ENCODE measurements at places on chromosomes 4 and X. TPM values are rescaled to one million over a fixed set of nuclear protein-coding genes. Genes with fewer than 3 reads are reported as not detected.

GRCh38 chr4:95289028-95289634 lies 259.6 kb downstream of the UNC5C start:
- peak; percentile 26 for DNase-seq
- no peak overlapping the region for H3K27ac ChIP-seq
- H3K36me3 ChIP-seq, result no peaks in the 10 kb centered on the region
- H3K27me3 ChIP-seq, result no peaks in the 10 kb centered on the region
- H3K4me3 ChIP-seq, result no peak overlapping the region

GRCh38 chrX:23822841-23823240 lies 39.9 kb downstream of the SAT1 start:
- no peaks in the 10 kb centered on the region for H3K36me3 ChIP-seq
- H3K4me1 ChIP-seq, result no peaks in the 10 kb centered on the region
- H3K4me3 ChIP-seq, result no peak overlapping the region
- DNase-seq, result no peak

DNA sequence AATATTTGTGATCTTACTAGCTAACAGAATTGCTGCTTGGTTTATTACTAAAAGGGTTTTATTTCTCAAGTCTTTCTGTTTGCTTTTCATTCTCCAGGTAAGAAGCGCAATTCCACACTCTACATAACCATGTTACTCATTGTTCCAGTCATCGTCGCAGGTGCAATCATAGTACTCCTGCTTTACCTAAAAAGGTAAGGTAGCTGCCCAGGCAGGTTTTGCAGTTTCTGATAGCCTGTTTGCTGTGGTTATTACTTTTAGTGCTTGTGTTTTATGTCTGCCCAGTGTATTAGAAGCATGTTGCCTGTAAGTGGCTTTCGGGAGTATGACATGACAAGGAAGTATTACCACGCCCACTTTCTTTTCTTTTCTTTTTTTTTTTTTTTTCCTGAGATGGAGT lies 46.4 kb downstream of the IL13RA1 start:
- no peaks in the 10 kb centered on the region for H3K27me3 ChIP-seq
- no peak overlapping the region for H3K4me3 ChIP-seq
- H3K27ac ChIP-seq, result no peak overlapping the region
- no peaks in the 10 kb centered on the region for H3K36me3 ChIP-seq
- DNase-seq, result no peak

DNA sequence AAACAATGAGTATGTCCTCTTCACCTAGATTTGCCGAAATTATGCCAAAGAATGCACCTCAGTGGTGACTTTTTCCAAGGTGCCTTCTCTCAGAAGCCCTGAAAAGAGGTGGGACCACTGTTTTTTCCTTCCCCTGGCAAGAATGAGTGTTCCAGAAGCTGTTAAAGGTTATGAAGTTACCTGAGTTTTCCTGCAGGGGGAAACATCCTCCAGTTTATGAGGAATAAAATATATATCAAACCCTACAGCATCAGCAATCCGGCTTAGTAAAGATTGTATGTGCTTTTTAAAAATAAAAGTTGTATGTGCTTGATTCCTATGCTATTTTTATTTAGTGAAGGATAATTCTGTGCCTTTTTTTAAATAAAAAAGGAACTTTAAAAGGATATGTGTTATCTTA lies 73.3 kb downstream of the RBM46 start:
- H3K36me3 ChIP-seq, result no peaks in the 10 kb centered on the region
- H3K4me3 ChIP-seq, result no peak overlapping the region
- H3K27ac ChIP-seq, result no peak overlapping the region
- H3K27me3 ChIP-seq, result no peaks in the 10 kb centered on the region
- no peaks in the 10 kb centered on the region for H3K4me1 ChIP-seq

DNA sequence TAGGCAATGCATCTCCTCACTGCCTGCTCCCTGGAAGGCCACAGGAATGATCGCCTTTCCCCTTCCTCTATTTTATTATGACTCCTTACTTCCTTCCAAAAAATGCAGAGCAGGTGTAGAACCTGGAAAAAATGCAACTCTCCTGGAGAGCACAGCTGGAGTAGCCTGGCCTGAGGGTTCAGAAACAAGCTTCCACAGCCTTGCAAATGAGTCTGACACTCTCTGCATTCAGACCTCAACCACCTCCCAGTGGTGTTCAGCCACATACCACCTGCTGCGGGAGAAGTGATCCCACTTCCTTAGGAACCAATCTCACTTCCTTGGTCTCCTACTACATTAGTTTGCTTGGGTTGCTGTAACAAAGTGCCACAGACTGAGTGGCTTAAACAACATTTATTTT lies 368.1 kb upstream of the NOCT start:
- no peak for DNase-seq
- no peak overlapping the region for H3K27ac ChIP-seq
- peaks cover 24% of the 10 kb centered on the region for H3K4me1 ChIP-seq
- no peaks in the 10 kb centered on the region for H3K27me3 ChIP-seq

DNA sequence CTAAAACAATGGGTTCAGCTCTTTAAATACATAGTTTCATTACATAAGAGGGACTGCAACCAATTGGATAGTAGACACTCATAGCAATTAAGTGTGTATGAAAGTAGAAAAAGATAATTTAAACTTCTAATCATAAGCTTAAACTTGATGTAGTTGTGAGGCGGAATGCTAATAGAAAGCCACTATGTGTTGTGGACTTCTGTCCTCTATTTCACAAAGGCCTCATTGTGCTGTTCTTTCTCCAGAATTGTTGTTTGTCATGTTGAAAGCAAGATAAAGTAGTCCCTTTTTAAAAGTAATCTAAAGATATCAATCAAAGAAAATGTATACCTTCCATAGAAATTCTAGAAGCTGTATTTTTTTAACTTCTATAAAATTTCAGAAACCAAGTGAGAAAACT lies 329.4 kb downstream of the KLHL4 start:
- H3K36me3 ChIP-seq, result no peaks in the 10 kb centered on the region
- H3K27me3 ChIP-seq, result no peaks in the 10 kb centered on the region
- peak; percentile 55 for DNase-seq
- no peak overlapping the region for H3K27ac ChIP-seq
- H3K4me3 ChIP-seq, result no peak overlapping the region

- H3K27ac ChIP-seq, result no peak overlapping the region
- H3K4me3 ChIP-seq, result no peak overlapping the region
- no peaks in the 10 kb centered on the region for H3K36me3 ChIP-seq
- DNase-seq, result no peak
- H3K27me3 ChIP-seq, result no peaks in the 10 kb centered on the region
Measured at GRCh38 chrX:121903961-121904360, 856.6 kb downstream of the GLUD2 start.

DNA sequence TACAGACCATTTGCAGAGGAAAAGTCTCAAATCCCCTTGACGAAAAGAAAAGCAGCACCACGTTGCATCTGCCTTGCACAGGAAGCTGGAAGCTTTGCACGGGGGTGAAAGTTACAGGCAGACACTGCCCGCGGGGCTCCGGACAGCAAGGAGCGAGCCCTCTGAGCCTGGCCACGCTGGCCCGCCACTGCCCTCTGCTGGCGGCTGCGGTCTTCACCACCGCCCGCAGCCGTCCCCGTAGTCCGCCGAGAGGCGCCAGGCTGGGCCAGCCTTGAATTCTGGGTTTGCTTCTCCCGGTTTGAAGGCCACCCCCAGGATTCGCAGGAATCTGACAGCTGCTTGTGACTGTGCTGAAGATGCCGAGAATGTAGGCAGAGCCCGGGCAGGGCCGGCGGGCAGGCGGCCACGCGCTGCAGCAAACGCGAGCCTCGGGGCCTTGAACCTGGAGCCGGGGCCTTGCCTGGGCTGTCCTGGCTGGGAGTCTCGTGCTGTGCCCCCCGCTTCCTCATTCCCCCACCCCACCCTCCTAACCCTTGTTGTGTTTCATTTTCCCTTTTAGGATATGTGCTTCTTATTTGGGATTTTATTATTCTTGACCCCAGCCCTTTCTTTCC lies 49.2 kb downstream of the ENPP6 start:
- H3K4me3 ChIP-seq, result peak overlapping the region; percentile 31
- H3K4me1 ChIP-seq, result no peaks in the 10 kb centered on the region
- no peak overlapping the region for H3K27ac ChIP-seq
- DNase-seq, result peak; percentile 96
- H3K36me3 ChIP-seq, result no peaks in the 10 kb centered on the region
- no peaks in the 10 kb centered on the region for H3K27me3 ChIP-seq

DNA sequence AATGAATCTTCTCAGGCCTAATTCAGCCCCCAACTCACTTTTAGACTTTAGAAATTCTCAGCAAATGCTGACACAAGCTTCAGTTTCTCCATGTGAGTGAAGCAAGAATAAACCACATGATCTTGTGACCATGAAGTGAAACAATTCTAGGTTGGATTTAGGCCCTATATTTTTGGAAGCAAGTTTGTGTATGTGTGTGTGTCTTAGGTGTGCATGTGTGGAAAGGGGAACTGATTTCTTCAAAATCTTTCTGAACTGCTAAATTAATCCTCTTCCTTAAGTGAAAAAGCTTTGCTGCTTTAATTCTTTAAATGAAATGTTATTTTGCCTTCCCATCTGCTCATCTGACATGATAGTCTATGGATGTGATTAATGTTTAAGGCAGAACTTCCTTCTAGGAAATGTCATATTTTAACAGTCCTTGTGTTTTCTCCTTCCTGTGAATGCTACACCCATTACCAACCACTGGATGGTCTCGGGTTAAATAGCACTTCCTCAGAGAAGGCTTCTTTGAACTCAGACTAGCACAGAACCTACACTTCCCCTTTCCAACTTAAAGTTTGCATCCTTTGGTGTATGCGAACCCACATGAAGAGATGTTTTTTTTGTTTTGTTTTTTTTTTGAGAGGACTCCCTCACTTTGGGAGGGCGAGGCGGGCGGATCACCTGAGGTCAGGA lies 1.2 kb upstream of the TMEM144 start:
- no peak overlapping the region for H3K4me3 ChIP-seq
- no peaks in the 10 kb centered on the region for H3K27me3 ChIP-seq
- no peaks in the 10 kb centered on the region for H3K36me3 ChIP-seq
- no peak for DNase-seq
- H3K4me1 ChIP-seq, result peaks cover 10% of the 10 kb centered on the region
- no peak overlapping the region for H3K27ac ChIP-seq

- H3K27me3 ChIP-seq, result peaks cover 6% of the 10 kb centered on the region
- no peaks in the 10 kb centered on the region for H3K36me3 ChIP-seq
- peak; percentile 19 for DNase-seq
- H3K27ac ChIP-seq, result no peak overlapping the region
- H3K4me1 ChIP-seq, result peaks cover 8% of the 10 kb centered on the region
Measured at GRCh38 chrX:16469870-16470269, 180.1 kb upstream of the S100G start.

- no peaks in the 10 kb centered on the region for H3K36me3 ChIP-seq
- peak; percentile 50 for DNase-seq
- H3K4me1 ChIP-seq, result no peaks in the 10 kb centered on the region
- H3K4me3 ChIP-seq, result no peak overlapping the region
- H3K27me3 ChIP-seq, result no peaks in the 10 kb centered on the region
Measured at GRCh38 chr4:95522682-95523530, 25.9 kb downstream of the UNC5C start.

DNA sequence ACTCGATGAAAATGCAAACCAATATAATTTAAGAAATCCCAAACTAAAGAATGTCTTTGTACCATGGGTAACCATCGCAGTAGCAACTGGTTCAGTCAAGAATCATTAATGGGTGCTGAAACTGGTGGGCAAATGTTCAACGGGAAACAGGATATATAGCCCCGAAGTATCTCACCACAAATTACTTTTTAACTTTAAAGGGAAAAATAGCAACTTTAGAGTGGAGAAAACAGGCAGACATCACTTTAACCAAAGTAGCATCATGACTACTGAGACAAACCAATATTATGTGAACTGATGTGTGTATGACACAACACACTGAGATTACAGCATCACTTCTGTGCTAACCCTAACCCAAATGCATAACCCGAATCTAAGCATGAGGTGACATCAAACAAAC lies 33.8 kb upstream of the SLAIN2 start:
- no peak overlapping the region for H3K4me3 ChIP-seq
- no peaks in the 10 kb centered on the region for H3K4me1 ChIP-seq
- no peak overlapping the region for H3K27ac ChIP-seq
- H3K36me3 ChIP-seq, result no peaks in the 10 kb centered on the region

GRCh38 chr4:20195071-20195885 lies 56.4 kb upstream of the SLIT2 start:
- no peak overlapping the region for H3K4me3 ChIP-seq
- DNase-seq, result no peak
- H3K27ac ChIP-seq, result peak overlapping the region; percentile 88
- no peaks in the 10 kb centered on the region for H3K27me3 ChIP-seq
- peaks cover 40% of the 10 kb centered on the region for H3K4me1 ChIP-seq

Gene DNAJB14
- 41.3 TPM for total RNA-seq

Gene CCSER1
- total RNA-seq, result not detected

Gene SPIN2A
- 0.59 TPM for total RNA-seq

Gene SLC26A1
- total RNA-seq, result 0.36 TPM

Gene PLP1
- 0.29 TPM for total RNA-seq

Gene RAB39B
- total RNA-seq, result 0.36 TPM

Gene DCAF12L2
- not detected for total RNA-seq

Gene HSD17B13
- total RNA-seq, result under 0.01 TPM

Gene PLK4
- total RNA-seq, result 2.2 TPM

All from osteoblast (primary cell).